ENCODE measurements at places on chromosomes 2 and 18.
A peak's percentile ranks its signal among the peaks of the same experiment; 100 is the strongest.

DNA sequence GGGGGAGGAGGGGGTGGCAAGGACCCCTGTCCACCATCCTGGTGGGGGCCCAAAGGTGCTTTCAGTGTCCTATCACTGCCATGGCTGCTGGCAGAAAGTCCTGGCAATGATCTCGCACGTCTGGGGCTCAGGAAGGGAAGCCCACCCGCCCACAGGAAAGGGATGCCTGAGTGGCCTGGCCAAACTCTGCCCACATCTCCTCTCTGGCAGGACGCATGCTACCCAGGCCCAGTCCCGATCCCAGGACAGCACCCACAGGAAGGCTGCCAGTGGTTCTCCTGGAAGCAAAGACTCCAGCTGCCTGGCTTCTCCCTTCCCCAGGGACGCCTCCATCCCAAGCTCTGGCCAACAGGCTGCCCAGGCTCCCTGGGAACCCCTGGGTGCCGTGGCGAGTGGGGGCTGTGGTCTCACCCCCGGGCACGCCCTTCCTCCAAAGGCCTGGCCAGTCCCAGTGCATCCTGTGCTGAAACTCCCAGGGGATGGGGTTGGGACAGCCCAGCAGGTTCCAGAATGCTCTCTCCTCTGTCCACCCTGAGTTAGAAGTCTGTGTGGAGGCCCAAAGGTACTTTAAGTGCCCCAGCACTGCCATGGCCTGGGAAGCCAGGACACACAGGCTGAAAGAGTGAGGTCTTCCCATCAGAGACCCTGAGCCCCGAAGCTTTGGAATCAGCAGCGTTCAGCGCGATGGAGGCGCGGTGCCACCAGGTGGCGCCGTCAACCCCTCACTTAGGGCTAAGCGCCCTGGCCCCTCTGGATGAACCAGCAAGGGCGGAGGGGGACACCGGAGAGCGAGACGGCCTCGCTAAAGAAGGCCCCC lies 29.8 kb upstream of the TAF1B start:
- DNase-seq, result peak; percentile 95

DNA sequence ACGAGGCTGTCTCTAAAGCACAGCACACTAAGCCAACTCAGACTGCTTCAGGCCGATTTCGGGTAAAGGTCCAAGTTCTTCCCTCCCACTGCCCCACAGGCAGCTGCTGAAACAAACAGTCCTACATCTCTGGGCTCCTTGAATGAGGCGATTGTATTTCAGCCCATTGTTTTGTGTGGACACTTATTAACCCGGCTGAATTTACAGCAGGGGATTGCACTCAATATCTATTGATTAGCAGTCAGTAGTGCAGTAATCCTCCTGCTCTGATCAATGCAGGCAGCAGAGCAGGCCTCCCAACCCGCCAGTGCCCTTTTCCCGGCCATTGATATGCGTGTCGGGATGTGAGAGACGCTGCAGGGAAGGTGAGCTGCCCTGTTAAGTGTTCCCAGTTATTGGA lies 330.1 kb downstream of the CMPK2 start:
- no peak for DNase-seq

GRCh38 chr2:119257198-119257597 lies 33.6 kb downstream of the STEAP3 start:
- no peak for DNase-seq

- no peak for DNase-seq
Observed at GRCh38 chr18:22543769-22544168, 126.1 kb upstream of the CTAGE1 start.
